ENCODE measurements at places on chromosomes 12 and 14. TPM values are rescaled to one million over a fixed set of nuclear protein-coding genes. Genes with fewer than 3 reads are reported as not detected.

Gene MYF6
- not detected for polyA plus RNA-seq

Gene GPX2
- polyA plus RNA-seq = 336 TPM

Gene DGKA
- 97.8 TPM for polyA plus RNA-seq

Gene GPN3
- polyA plus RNA-seq = 12.6 TPM

Gene CEP290
- 2.3 TPM for polyA plus RNA-seq

Gene FRMD6
- 4.0 TPM for polyA plus RNA-seq

Gene BORCS5
- polyA plus RNA-seq = 3.7 TPM

Gene SHMT2
- 100 TPM for polyA plus RNA-seq

Measured in sigmoid colon (tissue), 7 donors.